ENCODE measurements at places on chromosomes 4 and X.

GRCh38 chr4:144955104-144955503 is 142.9 kb downstream of the ANAPC10 start:
- DNase-seq: no peak

GRCh38 chr4:165635381-165635780 is 237.7 kb upstream of the TLL1 start:
- no peak for DNase-seq

DNA sequence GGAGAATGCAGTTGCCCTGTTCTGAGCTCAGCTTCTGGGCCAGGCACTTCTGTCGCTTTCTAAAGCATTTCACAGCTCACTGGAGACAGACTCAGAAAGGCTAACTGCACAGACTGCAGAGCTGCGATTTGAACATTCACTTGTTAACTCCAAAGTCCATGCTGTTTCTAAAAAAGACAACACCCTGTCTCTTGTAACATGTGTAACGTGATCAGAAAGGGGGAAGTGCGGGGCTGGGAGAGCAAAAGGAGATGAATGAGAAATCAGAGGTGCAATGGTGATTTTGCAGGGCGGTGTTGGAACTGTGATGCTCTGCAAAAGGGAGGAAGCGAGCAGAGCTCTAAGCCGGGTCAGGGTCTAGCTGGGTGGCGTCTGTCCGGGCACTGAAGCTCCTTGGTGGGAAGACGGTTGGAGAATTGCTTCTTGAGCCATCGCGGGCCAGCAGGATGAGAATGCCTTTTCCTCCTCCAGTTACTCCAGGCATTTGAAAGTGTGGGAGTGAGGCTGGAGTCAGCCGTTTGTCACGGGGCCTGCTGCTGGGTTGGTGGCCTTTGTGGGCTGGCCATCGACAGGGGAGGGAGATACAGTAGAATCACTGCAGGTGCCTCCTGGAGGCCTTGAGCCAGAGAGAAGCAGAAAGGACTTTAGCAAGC is 20.3 kb downstream of the TBC1D14 start:
- DNase-seq: no peak

- peak; percentile 91 for DNase-seq
These were observed 159.6 kb upstream of the ANK2 start for GRCh38 chr4:112889619-112890527.

GRCh38 chr4:139670775-139671174 is 5.2 kb downstream of the MGST2 start:
- no peak for DNase-seq

Measured in fibroblast of skin of abdomen (primary cell).